GM23338 (cell line): ENCODE measurements at places on chromosomes 13 and 19. TPM values are rescaled to one million over a fixed set of nuclear protein-coding genes. Genes with fewer than 3 reads are reported as not detected.

Gene AXL
- total RNA-seq: 23.7 and 28.4 TPM in 2 replicates

Gene KIR2DL1
- not detected in 2 replicates for total RNA-seq

Gene ZNF175
- total RNA-seq: 6.3 and 7.4 TPM in 2 replicates

Gene ZNF665
- 3.5 and 5.4 TPM in 2 replicates for total RNA-seq

Gene PPM1N
- 9.6 and 15.2 TPM in 2 replicates for total RNA-seq

Gene KIR3DL1
- total RNA-seq: not detected in 2 replicates

Gene KCNJ14
- total RNA-seq: 0.94 and 1.2 TPM in 2 replicates
